ENCODE measurements at places on chromosomes 2 and 18.

- no peak for DNase-seq
These were observed 15.1 kb upstream of the C1QL2 start for GRCh38 chr2:119173556-119174060.

DNA sequence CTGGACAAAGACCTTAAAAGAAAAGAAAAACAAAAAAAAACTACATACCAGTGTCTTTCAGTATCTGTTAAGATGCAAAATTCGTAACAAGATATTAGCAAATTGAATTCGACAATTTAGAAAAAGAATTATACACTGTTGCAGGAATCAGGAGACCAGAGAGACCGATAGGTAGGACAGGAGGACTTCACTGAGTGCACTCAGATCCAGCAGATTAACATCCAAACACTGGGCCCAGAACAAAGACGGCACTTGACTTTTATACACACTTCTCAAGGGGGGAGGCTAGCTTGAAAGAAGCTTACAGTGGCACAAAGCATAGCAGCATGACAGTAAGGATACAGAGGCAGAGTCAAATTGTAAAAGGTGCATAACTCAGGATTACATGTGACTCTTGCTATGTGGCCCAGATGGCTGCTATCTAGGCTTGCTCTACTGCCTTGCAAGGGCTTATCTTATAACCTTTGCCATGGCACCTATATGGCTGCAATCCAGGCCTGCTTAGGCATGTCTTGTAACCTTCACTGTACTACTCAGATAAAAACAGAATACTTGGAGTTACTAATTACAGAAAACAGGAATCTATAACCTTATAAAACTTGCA lies 507.3 kb upstream of the LRRTM4 start:
- DNase-seq, result no peak

GRCh38 chr2:169349535-169349934 lies 12.8 kb downstream of the LRP2 start:
- DNase-seq, result no peak

- DNase-seq, result no peak
These were observed 461.0 kb downstream of the DLGAP1 start for GRCh38 chr18:3993941-3994687.
